ENCODE measurements at places on chromosomes 13 and 19.

- DNase-seq, result no peak
These were observed 201.9 kb downstream of the KCTD12 start for GRCh38 chr13:76684336-76684735.

DNA sequence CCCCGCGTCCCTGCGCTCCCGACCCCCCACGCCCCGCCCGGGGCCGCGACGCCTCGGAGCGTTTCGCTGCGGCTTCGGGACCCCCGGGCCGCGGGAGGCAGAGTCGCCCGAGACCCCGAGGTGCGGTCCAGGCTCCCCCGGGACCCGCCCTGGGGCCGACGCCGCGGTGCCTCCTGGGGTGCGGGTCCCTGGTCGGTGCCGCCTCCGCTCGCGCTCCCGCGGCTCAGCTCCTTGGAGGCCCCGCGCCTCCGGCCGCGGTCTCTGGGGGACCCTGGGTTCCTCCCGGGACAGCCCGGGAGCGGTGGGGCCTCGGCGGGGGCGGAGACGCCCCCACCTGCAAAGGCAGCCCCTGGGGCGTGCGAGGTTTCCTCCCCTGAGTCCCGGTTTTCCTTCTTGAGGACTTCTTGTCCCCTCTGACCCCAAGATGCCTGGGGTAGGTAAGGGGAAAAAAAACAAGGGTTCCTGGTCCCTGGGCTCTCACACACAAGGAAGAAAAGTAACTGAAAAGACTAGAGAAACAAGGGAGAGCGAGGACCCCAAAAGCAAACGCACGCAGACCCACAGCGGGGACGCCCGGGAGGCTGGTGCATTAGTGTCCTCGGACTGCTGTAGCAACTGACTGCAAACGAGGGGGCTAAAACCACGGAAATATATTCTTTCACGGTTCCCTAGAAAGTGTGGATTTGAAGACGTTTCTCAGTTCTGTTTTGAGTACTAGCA is 740 bp downstream of the ZNF555 start:
- no peak for DNase-seq

DNA sequence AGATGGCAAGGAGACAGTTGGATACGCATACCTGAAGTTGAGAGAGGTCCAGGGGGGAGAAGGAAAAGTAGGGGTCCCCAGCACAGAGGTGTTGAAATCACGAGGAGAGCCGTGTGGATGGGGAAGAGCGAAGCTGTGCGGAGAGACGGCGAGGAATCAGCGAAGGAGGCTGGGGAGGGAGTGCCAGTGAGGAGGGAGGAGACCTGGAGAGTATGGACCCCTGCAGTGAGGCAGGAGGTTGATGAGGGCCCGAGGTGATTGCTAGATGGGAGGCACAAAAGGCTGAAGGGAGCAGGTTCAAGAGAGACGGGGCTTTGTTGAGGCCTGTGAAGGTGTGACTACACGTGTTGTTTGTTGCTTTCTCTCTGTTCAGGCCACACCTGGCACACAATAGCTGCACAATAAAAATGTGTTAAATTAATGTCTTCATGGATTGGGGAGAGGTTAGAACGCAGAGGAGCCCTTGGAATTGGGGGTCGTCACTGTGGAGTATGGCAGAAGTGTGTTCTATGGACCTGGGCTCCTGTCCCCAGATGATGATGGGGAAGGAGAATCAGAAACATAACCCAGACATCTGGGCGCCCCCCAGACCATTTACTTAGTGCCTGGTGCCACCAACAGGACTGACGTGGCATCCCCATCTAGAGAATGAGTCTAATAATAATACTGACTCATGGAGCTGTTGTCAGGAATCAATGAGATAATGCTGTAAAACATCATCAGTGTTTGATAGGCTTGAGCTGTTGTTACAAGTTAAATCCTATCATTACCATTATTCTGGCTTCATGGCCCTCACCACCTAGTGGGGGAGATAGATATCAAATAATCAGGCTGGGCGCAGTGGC is 137.5 kb downstream of the SIPA1L3 start:
- DNase-seq, result no peak

DNA sequence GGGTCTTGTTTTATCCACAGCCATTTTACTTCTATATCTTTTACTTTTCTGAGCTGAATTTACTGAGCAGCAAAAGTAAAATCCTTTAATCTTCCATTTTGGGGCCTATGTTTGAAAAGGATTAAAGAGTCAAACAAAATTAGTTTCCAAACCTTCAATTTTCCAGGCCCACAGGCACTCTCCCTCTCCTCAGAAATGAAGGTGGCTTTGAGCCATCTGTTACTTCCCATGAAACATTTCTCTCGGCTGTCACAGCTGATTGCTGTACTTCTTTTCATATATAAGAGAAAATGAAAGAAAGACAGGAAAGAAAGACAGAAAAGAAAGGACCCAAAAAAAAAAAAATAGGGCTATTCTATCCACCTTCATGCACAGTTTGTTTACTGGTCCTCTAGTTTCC is 194.9 kb downstream of the LACC1 start:
- no peak for DNase-seq

- no peak for DNase-seq
These were observed 12.9 kb downstream of the TUBGCP3 start for GRCh38 chr13:112574834-112575613.

DNA sequence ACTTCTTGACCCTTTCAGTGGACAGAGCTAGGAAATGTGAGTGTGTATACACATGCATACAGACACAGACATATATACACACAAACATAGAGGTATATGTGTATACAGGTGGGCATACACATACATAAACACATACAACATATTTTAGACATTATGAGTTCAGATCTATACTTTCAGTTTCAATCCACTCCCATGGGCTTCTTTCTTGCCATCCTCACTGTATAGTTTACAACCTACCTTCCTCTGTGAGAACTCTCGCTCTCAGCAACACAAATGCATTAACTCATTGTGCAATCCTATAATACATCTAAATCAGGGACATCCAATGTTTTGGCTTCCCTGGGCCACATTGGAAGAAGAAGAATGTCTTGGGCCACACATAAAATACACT is 21.2 kb upstream of the SCEL start:
- DNase-seq, result no peak

DNA sequence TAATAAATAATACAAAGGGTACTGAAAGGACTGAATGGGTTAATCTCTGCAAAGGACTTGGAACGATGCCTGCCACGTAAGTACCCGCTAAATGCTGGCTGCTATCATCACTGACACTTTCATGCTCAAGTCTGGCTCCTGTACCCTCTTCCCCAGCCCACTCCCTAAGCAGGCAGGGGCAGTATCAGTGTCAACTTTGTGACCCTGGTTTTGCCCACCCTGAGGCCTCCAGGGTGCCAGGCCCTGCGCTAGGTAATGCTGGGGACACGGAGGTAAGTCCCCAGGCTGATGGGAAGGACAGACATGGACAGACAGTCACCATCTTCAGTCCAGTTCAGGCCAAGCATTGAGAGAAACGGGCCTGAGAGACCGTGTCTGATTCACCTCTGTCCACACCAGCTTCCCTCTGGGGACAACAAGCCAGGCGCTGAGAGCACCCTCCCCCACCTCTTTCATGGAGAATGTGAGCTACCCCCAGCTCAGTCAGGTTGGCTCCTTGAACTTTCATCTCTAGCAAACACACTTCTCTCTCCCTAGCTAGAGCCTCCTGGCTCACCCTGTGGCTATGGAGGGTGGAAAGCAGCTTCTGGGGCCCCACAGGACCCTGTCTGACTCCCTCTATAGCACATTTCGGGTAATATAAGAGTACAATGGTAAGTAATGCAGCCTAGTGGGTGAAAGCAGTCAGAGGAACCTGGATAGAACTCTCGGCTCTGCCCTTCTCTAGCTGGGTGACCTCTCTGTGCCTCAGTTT is 800 bp downstream of the ETFB start:
- no peak for DNase-seq

DNA sequence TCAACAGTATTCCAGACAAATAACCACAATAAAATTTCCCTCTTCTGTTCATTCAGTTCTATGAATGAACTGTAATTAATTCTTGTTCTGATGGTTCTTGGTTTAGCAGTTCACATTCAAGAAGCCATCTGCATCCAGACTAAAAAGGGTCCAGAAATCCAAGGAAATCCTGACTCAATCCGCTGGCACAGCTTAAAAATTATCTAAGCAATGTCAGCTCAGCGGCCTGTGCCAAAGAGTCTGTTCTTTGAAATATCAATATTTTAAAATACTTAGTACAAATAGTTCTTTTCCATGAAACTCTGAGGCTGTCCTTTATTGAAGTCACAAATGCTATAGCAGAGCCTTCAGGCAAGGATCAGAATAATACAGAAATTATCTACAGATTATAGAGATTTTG is 57.2 kb downstream of the DHRS12 start:
- no peak for DNase-seq

DNA sequence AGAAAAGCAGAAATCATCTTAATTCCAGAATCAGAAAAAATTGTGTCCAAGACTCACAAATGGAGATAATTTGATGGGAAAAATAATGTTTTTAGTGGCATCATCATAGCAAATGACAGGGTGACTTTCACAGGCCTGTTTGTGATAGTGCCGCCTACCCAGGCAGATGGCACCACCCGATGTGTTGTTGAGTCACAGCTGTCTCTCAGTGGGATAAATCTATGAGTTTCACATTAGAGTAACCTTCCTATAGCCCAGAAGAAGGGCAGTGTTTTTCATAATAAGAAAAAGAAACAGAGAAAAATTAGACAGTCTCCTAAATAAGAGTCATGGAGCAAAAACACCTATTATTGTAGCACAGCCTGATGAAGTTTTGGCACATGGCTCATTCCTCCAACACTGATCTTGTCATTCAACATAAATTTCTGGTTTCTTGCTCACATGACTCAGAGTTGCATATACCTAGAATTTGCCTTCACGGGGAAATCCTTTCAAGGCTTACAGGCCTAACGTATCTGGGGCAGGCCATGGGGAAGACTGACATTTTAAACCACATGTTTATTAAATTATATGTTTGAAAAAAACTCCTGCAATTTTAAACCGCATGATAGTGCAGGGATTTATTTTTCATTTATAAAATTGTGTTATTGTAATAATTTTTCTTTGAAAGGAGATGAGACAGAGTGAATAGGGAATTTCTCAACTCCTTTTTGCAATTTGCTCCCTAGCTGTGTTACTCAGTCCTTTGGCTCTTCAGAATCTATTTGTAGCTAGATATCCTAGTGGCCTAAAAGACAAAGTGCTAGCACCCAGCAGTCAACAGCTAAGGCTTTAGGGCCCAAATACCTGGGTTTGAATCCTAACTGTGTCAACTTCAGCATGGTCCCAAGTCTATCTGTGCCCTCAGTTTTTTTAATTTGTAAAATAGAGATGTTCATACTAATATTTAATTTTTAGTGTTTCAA is 393.7 kb downstream of the NDFIP2 start:
- no peak for DNase-seq

GRCh38 chr19:1401138-1401888 is at the start of gene GAMT:
TSS of gene GAMT (minus strand) at chr19:1401542. CDS start at chr19:1401476, 66 bp downstream.
- no peak for DNase-seq

GRCh38 chr13:23433171-23434153 is at the start of gene SACS:
TSS of gene SACS (minus strand) at chr13:23433702. CDS start at chr13:23411239, 22,463 bp downstream.
- DNase-seq, result no peak

DNA sequence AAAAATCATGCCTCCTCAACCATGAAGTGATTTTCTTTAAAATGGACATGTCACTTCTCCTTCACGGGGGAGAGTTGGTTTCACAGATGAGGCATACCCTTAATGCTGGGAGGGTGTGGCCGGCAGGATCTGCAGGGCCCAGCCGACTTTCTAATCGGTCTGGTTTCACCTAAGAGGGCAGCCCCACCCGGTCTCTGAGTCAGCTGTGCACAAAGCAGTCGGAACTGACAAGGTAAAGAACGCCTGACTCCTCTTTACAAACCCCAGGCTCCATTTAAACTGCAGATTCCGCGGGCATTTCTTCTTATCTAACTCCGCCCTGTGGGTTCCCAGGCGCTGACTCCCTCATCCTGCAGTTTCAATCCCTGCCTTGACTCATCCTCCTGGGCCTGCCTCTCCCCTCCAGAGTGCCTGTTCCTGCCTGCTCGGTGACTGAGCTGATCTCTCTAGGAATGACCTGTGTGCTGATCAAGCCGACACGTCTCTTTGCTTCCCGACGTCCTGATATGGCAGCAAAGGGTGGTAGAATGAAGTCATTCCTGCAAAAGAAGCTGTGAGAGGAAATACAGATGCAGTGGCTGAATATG is 63.4 kb downstream of the EFNB2 start:
- no peak for DNase-seq

DNA sequence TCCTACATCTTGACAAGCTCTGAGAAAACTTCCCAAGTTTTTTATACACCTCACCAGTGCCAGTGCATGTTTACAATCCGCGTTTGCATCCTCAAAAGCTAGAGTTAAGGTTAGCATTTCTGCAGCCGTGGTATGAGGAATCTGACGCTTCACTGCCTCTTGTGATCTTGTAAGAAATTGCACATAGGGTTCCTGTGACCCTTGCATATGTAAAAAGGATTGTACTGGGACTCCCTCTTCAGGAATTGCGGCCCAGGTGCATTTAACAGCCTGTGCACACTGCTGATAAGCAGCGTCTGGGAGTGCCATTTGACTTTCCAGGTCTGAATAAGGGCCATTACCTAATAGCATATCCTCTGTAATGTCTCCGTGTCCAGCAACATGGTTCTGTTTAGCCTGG is 15.3 kb downstream of the FPR3 start:
- DNase-seq, result no peak

DNA sequence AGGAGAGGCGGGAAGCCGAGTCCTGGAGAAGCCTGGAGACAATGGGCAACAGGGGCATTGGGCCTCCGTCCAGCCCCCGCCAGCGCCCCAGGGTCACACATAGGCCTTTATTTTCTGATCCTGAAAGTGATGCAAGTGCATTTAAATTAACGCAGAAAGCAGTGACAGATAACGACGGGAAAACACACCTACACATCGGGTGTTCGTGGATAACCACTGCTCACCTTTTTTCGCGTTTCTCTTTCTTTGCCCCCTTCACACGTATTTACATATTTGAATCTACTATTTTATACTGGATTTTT is 30.4 kb upstream of the GRTP1 start:
- DNase-seq, result no peak

DNA sequence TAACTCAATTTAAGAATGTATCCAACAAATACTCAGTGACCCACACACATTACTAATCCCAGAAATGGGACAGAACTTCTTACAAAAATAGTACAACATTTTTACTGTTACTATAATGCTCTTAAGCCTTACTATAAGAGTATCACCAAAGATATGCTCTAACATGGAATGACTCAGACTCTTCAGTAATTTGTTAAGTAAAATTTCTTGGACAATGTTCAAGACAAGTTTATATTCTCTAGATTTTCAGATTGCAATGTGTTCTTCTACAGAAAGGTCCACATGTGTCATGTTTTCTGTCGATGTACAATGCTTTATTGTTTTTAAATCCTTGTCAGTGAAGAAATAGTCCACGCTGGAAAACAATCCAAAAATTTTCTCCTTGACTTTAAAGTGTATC is 66.3 kb upstream of the RFXAP start:
- DNase-seq, result no peak

DNA sequence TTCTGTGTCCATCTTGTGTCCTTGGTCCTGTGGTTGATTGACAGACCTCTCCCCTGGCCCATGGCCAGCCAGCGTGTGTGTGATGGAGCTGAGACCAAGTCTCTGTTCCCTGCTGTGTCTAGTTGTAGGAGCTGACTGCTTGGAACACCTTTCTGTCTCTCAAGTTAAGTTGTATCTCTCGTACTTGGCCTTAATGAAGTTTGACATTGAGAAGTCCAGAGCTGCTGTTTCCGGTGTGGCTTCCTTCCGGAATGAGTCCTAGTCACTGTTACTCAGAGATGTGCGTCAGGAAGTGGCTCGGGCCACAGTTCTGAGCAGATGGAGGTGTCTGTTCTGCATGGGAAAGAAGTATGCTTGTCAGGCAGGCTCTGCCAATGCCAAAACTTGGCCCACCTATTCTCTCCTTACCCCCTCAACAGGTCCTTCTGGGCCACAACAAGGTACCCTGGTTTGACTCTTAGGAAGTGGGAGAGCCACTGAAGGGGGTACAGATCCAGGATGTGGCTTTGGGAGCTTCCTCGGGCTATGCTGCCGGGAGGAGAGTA is 54.3 kb downstream of the GATAD2A start:
- no peak for DNase-seq
